Mucosa of descending colon (tissue), 3 donors: ENCODE measurements at places on chromosomes 4 and X. TPM values are rescaled to one million over a fixed set of nuclear protein-coding genes. Genes with fewer than 3 reads are reported as not detected.

DNA sequence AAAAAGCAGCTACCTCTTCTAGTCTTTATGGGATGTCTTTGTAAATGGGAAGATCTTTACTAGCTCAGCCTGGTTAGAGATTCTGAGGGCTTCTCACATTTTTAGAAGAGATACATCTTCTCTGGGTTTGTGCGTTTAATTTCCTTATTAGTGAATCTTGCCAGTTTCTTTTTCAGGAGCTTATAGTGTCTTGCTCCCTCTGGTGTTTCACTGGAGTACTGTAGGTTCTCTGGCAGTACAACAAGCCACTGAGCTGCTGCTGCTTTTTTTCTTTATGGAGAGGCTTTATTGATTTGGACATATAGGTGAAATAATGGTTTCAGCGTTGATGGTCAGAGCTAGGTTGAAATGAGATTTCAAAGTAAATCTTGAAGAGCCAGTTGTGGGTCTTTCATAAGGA is 82.9 kb downstream of the LAS1L start:
- no peak for DNase-seq

DNA sequence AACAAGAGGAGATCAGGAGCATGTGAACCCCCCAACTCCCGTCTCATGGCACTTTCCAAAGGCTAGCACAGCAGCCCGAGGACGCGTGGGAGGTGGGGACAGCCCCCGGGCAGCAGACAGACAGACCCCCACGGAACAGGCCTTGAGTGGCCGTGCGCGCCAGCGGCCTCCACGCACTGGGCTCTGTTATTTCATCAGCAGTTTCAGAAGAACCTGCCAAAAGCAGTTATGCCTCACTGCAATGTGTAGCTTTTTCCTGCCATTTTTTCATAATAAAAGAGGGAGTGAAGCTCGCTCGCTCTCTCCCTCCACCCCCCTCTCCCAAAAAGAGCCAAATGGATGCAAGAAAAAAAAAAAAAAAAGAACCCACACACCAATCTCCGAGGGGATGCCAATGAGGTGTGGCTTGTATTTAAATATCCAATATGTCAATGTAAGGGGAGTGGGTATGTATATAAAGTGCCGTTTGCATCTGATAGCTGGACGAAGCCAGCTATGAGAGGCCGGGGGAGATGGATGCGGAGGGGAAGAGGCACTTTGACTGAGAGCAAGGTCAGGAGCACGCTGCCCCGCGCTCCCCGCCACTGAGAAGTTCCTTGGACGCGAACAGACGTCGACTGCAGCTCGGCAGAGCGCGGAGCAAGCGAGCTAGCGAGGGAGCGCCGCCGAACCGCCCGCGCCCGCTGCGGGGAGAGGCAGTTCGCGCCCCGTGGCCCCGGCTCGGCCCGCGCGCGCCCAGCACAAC is at the start of gene FGF16:
Gene FGF16 (plus strand): TSS at position 482 of the 745 bp plus-strand sequence. CDS start 286 bp downstream, outside the sequence.
- DNase-seq: no peak

- DNase-seq: no peak
Measured at GRCh38 chrX:94743478-94743877, 1069.5 kb downstream of the FAM133A start.

The CT45A1 gene
- not detected for total RNA-seq

The MSX1 gene
- total RNA-seq: 0.43 TPM
